ENCODE measurements at places on chromosomes 7 and 10. TPM values are rescaled to one million over a fixed set of nuclear protein-coding genes. Genes with fewer than 3 reads are reported as not detected.
A peak's percentile ranks its signal among the peaks of the same experiment; 100 is the strongest.

Gene HOXA10
- not detected for total RNA-seq

Gene OR2A12
- total RNA-seq, result not detected

Gene DYNC1I1
- not detected for total RNA-seq

Gene ZNF92
- 17.3 TPM for total RNA-seq

Gene DENND2A
- not detected for total RNA-seq

Gene SLC16A12
- total RNA-seq, result not detected

Gene FOXI2
- not detected for total RNA-seq

DNA sequence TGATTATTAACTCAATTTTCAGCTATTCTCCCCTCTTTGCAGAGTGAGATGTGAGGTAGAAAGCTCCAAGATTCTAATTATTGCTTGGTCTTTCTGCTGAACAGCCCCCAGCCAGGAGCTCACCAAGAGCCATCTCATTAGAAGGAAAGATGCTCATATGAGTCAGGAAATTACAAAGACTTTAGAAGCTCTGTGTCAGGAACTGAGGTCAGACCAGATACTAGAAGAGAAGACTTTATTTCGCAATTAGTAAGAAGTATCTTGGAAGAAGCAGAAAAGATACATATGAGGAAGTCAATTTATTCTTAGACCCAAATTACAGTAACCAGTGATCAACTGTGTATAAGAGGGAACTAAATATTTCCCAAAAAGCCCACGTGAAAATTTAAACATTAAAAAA is 626.9 kb downstream of the ZWINT start:
- no peak overlapping the region for H3K27ac ChIP-seq
- H3K36me3 ChIP-seq, result no peaks in the 10 kb centered on the region
- H3K4me3 ChIP-seq, result no peak overlapping the region
- DNase-seq, result no peak
- no peaks in the 10 kb centered on the region for H3K4me1 ChIP-seq
- H3K27me3 ChIP-seq, result no peaks in the 10 kb centered on the region

DNA sequence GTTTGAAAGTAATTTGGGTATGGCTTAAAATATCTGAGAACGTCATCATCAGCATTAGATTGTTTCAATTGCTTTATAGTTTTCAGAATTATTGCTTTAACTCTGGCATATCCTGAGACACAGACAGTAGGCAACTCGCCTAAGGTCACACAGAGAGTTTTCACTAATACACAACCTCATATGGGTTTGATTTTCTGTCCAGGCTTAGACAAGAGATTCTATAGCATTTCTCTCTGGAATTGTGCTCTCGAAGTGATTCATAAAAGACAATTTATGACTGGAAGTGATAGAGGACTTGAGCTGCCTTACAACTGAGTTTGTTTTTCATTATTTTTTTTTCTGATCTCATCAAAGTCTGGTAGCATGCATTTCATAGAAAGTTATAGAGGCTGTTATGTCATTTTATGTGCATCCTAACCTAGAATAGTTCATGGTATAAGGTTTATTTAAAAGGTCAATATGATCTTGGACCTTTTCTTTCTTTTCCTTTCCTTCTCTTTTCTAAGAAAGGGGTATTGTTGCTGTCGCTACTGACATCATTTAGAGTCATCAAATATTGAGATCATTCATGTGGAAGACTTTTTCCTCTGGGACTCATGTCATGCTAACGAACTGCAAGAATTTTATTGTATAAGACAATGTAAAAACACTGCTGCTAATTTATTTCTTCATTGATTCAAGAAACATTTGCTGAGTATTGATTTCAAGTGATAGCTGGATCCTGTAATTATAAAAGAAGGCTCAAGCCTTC is 278.2 kb downstream of the PLXDC2 start:
- no peaks in the 10 kb centered on the region for H3K36me3 ChIP-seq
- H3K4me1 ChIP-seq, result no peaks in the 10 kb centered on the region
- no peak overlapping the region for H3K27ac ChIP-seq
- H3K27me3 ChIP-seq, result no peaks in the 10 kb centered on the region
- DNase-seq, result no peak
- no peak overlapping the region for H3K4me3 ChIP-seq

GRCh38 chr10:33248638-33249037 is 85.8 kb downstream of the NRP1 start:
- H3K27me3 ChIP-seq, result peaks cover 12% of the 10 kb centered on the region
- H3K4me3 ChIP-seq, result no peak overlapping the region
- no peak overlapping the region for H3K27ac ChIP-seq
- peak; percentile 64 for DNase-seq

- H3K36me3 ChIP-seq, result no peaks in the 10 kb centered on the region
- no peak for DNase-seq
- no peak overlapping the region for H3K27ac ChIP-seq
- H3K4me1 ChIP-seq, result no peaks in the 10 kb centered on the region
- no peaks in the 10 kb centered on the region for H3K27me3 ChIP-seq
Observed at GRCh38 chr10:71262817-71263216, 50.4 kb downstream of the UNC5B start.

DNA sequence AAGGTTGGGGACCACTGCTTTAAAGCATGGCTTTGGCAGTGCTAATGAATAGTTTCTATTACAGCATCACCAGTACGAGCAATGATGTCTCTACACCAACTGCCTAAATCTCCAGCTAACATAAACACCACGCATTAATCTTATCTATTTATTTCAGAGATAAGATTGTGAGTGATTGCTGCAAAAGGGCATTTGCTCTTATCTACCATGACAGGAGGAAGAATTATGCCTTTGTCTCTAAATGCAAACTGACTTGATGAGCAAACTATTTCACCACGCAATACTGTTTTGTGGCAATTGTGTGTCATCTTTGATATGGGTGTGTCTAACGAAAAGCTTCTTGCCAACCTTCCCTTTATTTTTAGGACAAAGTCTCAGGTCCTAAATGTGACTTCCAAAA is 684.9 kb downstream of the SORCS1 start:
- H3K4me3 ChIP-seq, result no peak overlapping the region
- no peaks in the 10 kb centered on the region for H3K36me3 ChIP-seq
- H3K27ac ChIP-seq, result no peak overlapping the region
- no peaks in the 10 kb centered on the region for H3K27me3 ChIP-seq
- H3K4me1 ChIP-seq, result no peaks in the 10 kb centered on the region

DNA sequence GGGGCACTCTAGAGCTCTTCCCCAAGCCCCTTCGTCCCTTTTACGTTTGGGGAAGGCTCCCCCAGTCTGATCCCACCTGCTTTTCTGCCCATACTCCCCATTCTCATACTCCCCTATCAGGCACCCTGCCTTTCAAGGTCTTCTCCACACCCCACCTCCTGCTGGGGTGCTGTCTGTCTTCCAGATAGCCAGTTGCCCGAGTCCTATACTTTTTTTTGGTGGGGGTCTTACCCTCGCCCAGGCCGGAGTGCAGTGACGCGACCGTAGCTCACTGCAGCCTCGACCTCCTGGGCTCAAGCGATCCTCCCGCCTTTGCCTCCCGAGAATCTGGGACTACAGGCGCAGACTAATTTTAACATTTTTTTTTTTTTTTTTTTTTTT is 775 bp upstream of the ABHD11 start:
- H3K27ac ChIP-seq, result peak overlapping the region; percentile 63
- DNase-seq, result no peak
- H3K27me3 ChIP-seq, result no peaks in the 10 kb centered on the region
- peaks cover 13% of the 10 kb centered on the region for H3K36me3 ChIP-seq

DNA sequence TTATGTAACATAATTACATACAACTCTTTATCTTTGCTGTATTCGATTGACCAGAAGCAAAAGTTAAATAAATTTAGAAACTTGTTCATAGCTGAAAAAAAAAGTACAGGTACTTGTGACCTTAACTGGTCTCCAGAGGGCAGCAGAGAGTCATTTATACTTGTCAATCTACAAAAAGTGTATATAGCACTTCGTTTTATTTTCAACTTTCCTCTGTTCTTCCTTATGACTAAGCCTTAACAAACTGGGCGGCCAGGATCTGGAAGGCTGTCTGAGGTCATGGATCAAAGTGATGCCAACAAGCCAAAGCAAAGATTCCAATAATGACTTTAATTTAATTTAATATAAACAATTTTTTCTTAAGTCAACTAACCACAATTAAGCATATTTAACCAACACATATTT is 29.8 kb downstream of the C10orf67 start:
- H3K4me3 ChIP-seq, result no peak overlapping the region
- no peak overlapping the region for H3K27ac ChIP-seq
- no peaks in the 10 kb centered on the region for H3K4me1 ChIP-seq
- DNase-seq, result peak; percentile 76

GRCh38 chr10:3502673-3503072 is 282.3 kb downstream of the KLF6 start:
- peaks cover 17% of the 10 kb centered on the region for H3K27me3 ChIP-seq
- no peak overlapping the region for H3K27ac ChIP-seq
- no peak for DNase-seq
- H3K4me3 ChIP-seq, result no peak overlapping the region

- no peak overlapping the region for H3K27ac ChIP-seq
- peaks cover 2% of the 10 kb centered on the region for H3K27me3 ChIP-seq
- no peaks in the 10 kb centered on the region for H3K4me1 ChIP-seq
- DNase-seq, result no peak
- no peak overlapping the region for H3K4me3 ChIP-seq
- H3K36me3 ChIP-seq, result no peaks in the 10 kb centered on the region
Observed at GRCh38 chr10:33229949-33230267, 104.6 kb downstream of the NRP1 start.

- H3K4me1 ChIP-seq, result peaks cover 6% of the 10 kb centered on the region
- H3K4me3 ChIP-seq, result no peak overlapping the region
- no peaks in the 10 kb centered on the region for H3K36me3 ChIP-seq
- H3K27ac ChIP-seq, result no peak overlapping the region
- peaks cover 18% of the 10 kb centered on the region for H3K27me3 ChIP-seq
Observed at GRCh38 chr10:45355494-45355893, 18.5 kb upstream of the ALOX5 start.

DNA sequence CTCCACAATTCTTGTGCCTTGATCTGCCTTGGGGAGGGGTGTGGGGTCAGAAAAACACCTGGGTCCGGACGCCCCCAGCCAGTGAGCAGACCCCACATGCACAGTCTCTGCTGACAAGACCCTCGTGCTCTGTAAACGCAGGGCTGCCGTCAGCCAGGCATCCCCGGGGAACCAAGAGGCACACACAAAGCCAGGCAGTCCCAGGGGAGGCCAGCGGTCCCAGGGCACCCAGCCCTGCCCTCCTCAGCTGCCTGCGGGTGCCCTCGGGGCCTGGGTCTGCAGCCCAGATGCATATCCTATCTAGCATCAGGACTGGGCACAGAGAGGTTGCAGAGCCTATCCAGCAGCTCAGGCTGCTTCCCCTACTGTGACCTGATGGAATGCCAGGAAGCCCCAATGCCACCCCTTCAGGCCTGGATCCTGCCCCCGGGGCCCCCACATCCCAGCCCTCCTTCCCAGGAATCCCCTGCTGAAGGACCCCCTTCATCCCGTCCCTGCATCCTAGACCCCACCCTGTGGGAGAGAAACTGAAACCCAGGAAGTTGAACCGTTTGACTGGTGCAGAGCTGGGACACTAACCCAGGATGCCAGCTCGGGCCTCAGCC is 92.4 kb downstream of the MICALL2 start:
- H3K4me3 ChIP-seq, result no peak overlapping the region
- no peak for DNase-seq
- no peak overlapping the region for H3K27ac ChIP-seq
- no peaks in the 10 kb centered on the region for H3K4me1 ChIP-seq
- no peaks in the 10 kb centered on the region for H3K36me3 ChIP-seq
